Activated naive CD8-positive, alpha-beta T cell treated with anti-CD3 and anti-CD28 coated beads for 36 hours (primary cell): ENCODE measurements at places on chromosomes 5 and 9. TPM values are rescaled to one million over a fixed set of nuclear protein-coding genes. Genes with fewer than 3 reads are reported as not detected.

Gene BTNL8
- total RNA-seq: 0.20 TPM

Gene PFN3
- not detected for total RNA-seq

Gene LECT2
- not detected for total RNA-seq

Gene IL13
- 0.72 TPM for total RNA-seq

Gene SDHA
- 146 TPM for total RNA-seq
